ENCODE measurements at places on chromosomes 2 and 18.
A peak's percentile ranks its signal among the peaks of the same experiment; 100 is the strongest.

GRCh38 chr2:216700088-216700567, 4.8 kb upstream of the IGFBP5 start:
- peak; percentile 73 for DNase-seq

DNA sequence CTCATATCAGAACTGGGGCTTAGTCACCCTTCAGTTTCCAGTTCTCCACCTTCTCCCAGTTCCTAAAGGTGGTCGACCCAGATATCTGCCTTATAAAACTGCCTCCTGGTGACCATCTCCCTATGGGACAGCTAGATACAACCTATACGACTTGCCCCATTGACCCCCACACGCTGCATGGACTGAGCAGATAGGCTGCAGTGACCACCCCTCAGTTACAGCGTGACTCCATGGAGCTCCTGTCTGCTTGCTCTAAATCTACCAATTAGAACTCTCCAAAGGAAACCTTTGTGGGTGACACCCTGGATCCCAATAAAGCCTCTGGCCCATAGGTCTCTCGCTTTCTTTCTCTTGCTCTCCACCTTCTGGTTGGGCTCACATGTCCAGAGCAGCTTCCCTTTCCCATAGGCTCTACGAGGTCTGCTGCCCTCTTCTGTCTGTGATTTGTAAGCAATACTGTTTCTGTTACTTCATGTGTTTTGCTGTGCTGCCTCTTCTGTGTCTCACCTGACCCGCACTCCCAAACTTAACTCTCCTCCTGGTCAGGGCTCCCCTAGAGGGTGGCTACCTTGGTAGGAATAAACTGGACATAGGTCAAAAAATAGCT, 971.3 kb upstream of the FAM98A start:
- no peak for DNase-seq

GRCh38 chr2:224127871-224128501, 88.9 kb upstream of the SERPINE2 start:
- no peak for DNase-seq

DNA sequence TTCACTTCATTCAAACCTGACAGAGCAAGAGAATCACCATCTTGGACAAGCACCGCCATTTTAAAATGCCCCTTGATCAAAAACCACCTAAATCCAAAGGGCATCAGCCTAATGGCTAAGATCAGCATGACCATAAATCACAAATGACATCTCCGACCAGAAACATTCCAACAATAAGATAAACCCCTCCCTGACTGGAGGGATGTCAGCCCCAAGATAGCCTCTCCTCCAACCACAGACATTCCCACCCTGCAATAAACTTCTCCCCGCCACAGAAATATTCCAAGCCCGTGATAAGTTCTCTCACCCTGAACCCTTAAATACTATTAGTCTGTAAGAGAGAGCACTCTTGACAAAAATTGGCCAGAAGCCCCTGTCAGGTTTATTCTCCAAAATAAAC, 21.6 kb upstream of the LYPD1 start:
- DNase-seq: no peak

- no peak for DNase-seq
Measured at GRCh38 chr2:4354678-4355077, 651.3 kb downstream of the DCDC2C start.

- no peak for DNase-seq
Measured at GRCh38 chr18:2312440-2312839, 258.9 kb downstream of the METTL4 start.

- DNase-seq: no peak
Measured at GRCh38 chr2:10658041-10658913, 31.5 kb downstream of the NOL10 start.

DNA sequence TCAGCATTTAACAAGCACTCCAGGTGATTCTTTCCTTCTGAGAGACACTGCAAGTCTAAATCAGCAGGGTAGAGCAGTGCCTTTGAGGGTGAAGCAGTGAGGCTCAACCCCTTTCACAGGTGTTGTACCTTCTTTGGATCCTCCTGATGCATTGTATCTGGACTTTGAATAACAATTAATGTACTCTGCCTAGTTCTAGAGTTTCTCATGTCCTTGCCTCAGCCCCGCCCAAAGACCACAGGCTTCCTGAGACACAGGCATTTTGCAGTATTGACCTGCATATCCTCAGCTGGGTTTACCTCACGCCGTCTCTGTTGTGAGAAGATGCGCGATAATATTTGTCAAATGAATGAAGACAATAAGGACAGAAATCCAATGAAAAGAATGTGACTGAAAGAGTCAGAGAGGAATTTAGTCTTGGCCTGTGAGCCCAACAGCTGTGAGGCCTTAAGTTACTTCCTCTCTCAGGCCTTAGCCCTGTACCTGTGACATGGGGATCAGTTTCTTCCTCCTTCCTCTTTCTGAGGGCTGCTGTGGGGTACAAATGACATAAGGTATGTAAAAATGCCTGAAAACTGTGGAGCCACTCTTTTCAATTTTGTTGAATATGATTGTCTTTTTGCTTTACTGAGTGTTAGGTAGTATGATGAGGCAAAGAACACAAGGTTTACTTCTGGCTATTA, 43.7 kb downstream of the WIPF1 start:
- no peak for DNase-seq

GRCh38 chr18:71322201-71322600, 1033.4 kb downstream of the SOCS6 start:
- no peak for DNase-seq

DNA sequence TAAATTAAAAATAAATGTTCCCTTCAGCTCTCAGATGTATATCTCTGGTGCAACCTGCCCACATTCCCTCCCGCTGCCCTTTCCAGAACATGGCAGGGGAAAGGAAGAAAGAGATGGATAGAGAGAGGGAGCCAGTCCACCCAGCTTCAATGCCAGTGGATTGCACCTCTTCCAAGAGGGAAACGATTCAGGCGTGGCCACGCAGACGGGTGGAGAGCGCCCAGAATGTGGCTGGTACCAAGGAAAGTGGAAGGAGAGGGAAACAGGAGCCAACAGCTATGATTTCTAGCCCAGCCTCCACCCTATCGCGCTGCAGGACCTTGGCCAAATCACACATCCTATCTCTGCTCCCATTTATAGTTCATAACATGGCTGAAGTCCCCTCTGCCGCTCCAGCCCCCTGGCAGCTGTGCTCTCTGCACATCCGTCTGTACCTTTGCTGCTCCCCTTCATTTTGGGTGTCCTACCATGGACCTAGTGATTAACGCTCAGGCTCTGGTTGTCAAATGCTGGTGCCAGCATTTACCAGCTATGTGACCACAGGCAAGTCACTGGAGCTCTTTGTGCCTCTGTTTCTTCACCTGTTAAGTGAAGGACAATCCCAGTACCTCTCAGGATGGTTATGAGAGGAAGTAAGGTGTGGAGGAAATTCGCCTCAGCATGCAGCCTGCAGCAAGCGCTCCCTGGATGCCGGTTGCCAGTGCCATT, 66.5 kb downstream of the SFXN5 start:
- DNase-seq: no peak

DNA sequence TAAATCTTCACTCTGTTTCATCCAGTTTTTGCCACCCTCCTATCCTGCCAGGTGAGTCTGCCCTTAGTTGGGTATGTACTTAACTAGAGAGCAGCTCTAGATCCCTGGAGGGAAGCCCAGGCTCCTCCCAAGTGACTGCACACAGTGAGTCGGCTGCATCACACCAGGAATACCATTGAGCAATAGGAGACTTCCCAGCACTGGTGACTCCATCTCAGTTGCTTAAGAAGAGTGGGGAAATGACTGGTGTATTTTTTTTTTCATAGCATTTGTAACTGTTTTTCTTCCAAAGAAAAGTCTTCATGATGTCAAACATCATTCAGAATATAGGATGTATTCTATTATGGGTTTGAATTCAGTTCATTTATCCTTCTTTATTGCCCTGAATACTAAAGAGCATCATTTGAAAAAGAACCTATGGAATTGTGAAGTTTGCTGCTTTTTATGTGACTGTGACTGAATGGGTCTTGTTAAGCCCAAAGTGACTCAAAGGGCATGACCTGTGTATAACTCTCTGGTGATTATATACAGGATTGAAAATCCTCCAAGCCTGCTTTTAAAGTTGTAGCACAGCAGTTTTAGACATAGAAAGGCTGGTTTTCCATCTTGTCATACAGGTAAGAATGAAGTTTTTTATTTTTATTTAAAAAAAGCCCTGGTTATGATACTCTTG, 84.3 kb downstream of the MAP3K20 start:
- peak; percentile 6 for DNase-seq

DNA sequence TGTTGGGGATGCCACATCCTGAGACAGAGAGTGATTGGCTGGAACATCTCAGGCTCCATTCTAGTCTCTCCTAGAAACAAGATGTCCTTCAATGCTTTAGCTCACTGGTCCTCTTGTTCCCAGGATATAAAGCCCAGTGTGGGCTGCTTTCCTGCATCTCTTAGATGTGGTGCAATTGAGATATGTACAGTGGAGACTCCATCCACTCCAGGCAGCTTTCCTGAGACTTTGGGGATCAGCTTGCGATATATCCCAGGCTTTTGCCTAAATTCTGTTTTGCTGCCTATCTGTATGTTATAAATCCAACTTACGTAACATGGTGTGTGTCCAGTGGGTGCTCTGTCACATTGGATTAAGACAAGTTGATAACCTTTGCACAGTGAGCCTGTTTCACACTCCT, 264.9 kb downstream of the SUCLG1 start:
- DNase-seq: no peak

DNA sequence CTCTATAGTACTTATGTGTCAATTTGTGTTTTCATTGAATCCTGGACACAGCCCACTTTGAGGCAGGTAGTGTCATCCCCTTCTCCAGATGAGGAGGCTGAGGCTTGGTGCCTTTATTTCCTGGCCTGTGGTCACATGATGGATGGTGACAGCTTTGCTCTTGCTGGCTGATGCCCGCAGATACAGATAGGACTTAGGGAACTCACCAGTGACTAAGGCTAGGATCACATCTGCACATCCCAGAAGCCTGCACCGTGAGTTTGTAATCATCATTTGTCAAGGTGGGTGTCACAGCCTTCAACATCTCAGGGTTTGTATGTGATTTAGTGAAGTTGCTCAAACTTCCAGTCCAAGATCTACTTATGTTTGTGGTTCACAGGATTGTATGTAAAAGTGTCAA, 295.1 kb upstream of the RAB12 start:
- no peak for DNase-seq

- DNase-seq: no peak
Measured at GRCh38 chr2:240795916-240796510, 24.0 kb downstream of the KIF1A start.

- DNase-seq: no peak
Measured at GRCh38 chr2:230423851-230424458, 8.0 kb downstream of the SP100 start.

GRCh38 chr2:226887940-226888339, 52.1 kb downstream of the RHBDD1 start:
- DNase-seq: no peak

GRCh38 chr18:57269756-57270155, 82.6 kb upstream of the ST8SIA3 start:
- DNase-seq: no peak

DNA sequence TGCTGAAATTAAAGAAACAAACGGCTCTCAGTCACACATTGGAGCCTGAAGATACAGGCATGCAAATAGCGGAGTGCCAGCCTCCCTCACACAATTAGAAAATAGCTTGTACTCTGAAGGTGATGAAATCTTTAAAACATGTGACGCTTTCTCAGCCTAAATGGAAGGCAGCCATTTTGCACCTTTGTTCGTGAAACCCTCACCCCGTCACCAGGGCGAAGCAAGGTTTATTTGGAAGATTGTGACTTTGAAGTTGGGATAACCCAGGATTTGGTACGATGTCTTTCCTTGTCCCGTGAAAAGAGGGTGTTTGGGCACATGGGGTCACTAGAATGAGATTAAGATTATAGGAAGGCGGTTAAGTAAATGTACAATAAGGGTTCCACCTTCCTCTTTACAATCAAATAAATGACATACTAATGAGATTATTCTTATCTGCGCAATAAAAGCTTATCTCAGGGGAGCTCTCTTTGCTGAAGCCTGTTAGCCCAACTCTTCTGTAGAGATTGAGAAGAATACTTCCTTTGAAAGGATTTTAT, 4.2 kb downstream of the SH3BP4 start:
- DNase-seq: peak; percentile 30

Data from NCI-H1436 (cell line).